MCF 10A (cell line): ENCODE measurements at places on chromosomes 4 and X. TPM values are rescaled to one million over a fixed set of nuclear protein-coding genes. Genes with fewer than 3 reads are reported as not detected.

The PHOX2B gene
- total RNA-seq = not detected in 2 replicates

The TBX22 gene
- total RNA-seq = not detected in 2 replicates

The RBM46 gene
- total RNA-seq = 0.21 and 0.29 TPM in 2 replicates

DNA sequence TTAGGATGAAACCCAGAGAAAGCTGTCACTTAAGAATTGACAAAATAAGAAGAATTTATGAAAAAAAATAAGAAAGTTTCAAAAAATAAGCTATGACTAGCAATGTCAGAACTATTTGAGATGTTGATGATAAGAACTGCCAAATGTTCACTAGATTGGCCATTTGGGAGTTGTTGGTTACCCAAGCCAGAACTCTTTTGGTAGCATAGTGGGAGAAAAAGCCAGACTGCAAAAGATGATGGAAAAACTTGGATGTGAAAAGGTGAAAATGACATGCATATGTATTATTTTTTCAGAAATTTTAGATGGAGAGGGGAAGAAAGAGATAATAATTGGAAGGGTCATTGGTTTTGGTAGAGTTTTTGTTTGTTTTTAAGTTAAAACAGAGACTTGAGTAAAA is 397.2 kb upstream of the ATOH1 start:
- no peaks in the 10 kb centered on the region for H3K36me3 ChIP-seq
- H3K27me3 ChIP-seq = no peaks in the 10 kb centered on the region
- no peak overlapping the region for H3K27ac ChIP-seq
- no peaks in the 10 kb centered on the region for H3K4me1 ChIP-seq
- DNase-seq = no peak
- H3K4me3 ChIP-seq = no peak overlapping the region

- H3K36me3 ChIP-seq = no peaks in the 10 kb centered on the region
- peaks cover 26% of the 10 kb centered on the region for H3K27me3 ChIP-seq
- no peak overlapping the region for H3K4me3 ChIP-seq
- H3K4me1 ChIP-seq = no peaks in the 10 kb centered on the region
- no peak overlapping the region for H3K27ac ChIP-seq
Observed at GRCh38 chrX:68462653-68463052, 29.4 kb upstream of the OPHN1 start.

The TSPAN7 gene
- not detected in 2 replicates for total RNA-seq

- no peak for DNase-seq
- H3K27ac ChIP-seq = peak overlapping the region; percentile 4
- no peak overlapping the region for H3K4me3 ChIP-seq
- no peaks in the 10 kb centered on the region for H3K36me3 ChIP-seq
- no peaks in the 10 kb centered on the region for H3K27me3 ChIP-seq
Observed at GRCh38 chr4:176709417-176709816, 83.3 kb downstream of the VEGFC start.

GRCh38 chrX:85992811-85993229 is 54.5 kb downstream of the CHM start:
- peaks cover 15% of the 10 kb centered on the region for H3K4me1 ChIP-seq
- H3K36me3 ChIP-seq = no peaks in the 10 kb centered on the region
- peak; percentile 34 for DNase-seq
- no peak overlapping the region for H3K4me3 ChIP-seq
- no peak overlapping the region for H3K27ac ChIP-seq

DNA sequence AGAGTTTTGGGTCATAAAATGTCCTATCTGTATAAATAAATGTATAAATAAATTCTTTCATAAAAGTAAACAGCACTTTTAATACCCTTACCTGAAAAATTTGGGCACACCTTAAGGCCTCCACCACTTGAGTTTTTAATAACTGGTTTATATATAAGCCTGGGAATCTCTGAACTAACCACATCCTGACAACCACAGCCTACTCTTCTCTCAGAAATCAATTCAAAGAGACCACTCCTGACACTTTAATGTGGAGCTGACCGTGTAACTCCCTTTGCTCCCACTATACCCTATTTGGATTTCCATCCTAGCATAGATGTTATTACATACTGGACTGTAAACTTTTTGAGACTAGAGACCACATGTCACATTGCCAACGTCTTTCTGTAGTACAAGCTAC is 3.5 kb downstream of the FBXL5 start:
- peak overlapping the region; percentile 74 for H3K27ac ChIP-seq
- peak overlapping the region; percentile 97 for H3K4me3 ChIP-seq
- DNase-seq = no peak
- no peaks in the 10 kb centered on the region for H3K27me3 ChIP-seq
- peaks cover 28% of the 10 kb centered on the region for H3K36me3 ChIP-seq

- no peak for DNase-seq
- H3K36me3 ChIP-seq = no peaks in the 10 kb centered on the region
- H3K27ac ChIP-seq = no peak overlapping the region
- H3K4me3 ChIP-seq = no peak overlapping the region
Observed at GRCh38 chrX:128699716-128700285, 647.6 kb upstream of the ACTRT1 start.

The ZMYM3 gene
- total RNA-seq = 7.9 and 8.4 TPM in 2 replicates

The MTMR8 gene
- total RNA-seq = not detected in 2 replicates

The GYG2 gene
- total RNA-seq = not detected in 2 replicates

GRCh38 chr4:113109106-113109718 is 59.8 kb downstream of the ANK2 start:
- no peak overlapping the region for H3K4me3 ChIP-seq
- no peaks in the 10 kb centered on the region for H3K4me1 ChIP-seq
- no peak for DNase-seq
- H3K27ac ChIP-seq = no peak overlapping the region

GRCh38 chr4:82223715-82224114 is 150.1 kb downstream of the HNRNPD start:
- no peaks in the 10 kb centered on the region for H3K4me1 ChIP-seq
- no peaks in the 10 kb centered on the region for H3K36me3 ChIP-seq
- no peak overlapping the region for H3K4me3 ChIP-seq
- no peak overlapping the region for H3K27ac ChIP-seq

DNA sequence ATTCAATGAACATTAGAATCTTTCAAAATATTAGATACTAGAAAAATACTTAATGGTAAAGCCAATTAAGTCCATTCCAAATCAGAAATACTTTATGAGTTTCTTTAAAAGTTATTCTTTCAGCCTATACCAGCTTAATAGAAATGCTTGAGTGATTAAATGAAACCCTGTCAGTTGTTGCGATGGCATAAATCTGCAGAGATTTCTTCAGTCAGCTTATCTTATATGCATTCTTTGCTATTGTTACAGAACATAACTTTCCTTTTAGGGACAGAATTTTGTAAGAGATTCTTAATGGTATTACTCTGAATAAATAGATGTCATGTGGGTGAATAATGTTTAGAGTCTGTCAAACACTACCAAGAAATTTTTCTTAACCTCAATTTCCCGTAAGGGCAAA is 325.0 kb upstream of the HAND2 start:
- no peak for DNase-seq
- no peaks in the 10 kb centered on the region for H3K36me3 ChIP-seq
- H3K4me3 ChIP-seq = no peak overlapping the region
- H3K4me1 ChIP-seq = no peaks in the 10 kb centered on the region
- no peak overlapping the region for H3K27ac ChIP-seq

DNA sequence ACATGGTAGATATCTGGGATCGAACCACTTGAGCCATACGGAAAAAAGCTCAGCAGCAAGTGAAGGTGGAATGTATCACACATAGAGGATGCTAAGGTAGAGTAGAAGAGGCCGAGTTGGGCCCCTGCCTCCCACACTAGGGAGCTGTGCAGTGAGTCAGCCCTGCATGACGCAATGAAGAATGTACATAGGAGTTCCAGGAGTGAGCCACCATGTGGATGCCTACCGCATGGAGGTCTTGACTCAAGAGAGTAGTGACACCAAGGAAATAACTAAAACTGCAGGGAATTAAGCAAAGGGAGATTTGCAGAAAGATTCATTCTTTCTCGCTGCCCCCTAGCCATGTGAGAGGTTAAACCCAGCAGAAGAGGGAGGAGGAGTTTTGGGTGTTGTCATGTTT is 389.6 kb upstream of the IGFBP7 start:
- H3K27me3 ChIP-seq = no peaks in the 10 kb centered on the region
- peaks cover 11% of the 10 kb centered on the region for H3K4me1 ChIP-seq
- no peaks in the 10 kb centered on the region for H3K36me3 ChIP-seq
- DNase-seq = peak; percentile 97
- H3K4me3 ChIP-seq = no peak overlapping the region
- peak overlapping the region; percentile 17 for H3K27ac ChIP-seq

DNA sequence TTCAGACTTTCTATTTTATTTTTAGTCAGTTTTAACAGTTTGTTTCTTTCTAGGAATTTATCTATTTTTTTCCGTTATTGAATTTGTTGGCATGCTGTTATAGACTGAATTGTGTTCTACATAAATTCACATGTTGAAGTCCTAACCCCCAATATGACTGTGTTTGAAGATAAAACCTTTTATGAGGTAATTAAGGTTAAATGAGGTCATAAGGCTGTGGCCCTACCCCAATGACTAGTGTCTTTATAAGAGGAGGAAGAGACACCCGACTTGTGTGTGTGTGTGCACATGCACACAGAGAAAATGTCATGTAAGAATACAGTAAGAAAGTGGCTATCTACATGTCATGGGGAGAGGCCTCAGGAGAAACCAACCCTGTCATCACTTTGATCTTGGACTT is 146.3 kb downstream of the BRWD3 start:
- no peak overlapping the region for H3K4me3 ChIP-seq
- DNase-seq = no peak
- peaks cover 1% of the 10 kb centered on the region for H3K36me3 ChIP-seq
- no peaks in the 10 kb centered on the region for H3K27me3 ChIP-seq

DNA sequence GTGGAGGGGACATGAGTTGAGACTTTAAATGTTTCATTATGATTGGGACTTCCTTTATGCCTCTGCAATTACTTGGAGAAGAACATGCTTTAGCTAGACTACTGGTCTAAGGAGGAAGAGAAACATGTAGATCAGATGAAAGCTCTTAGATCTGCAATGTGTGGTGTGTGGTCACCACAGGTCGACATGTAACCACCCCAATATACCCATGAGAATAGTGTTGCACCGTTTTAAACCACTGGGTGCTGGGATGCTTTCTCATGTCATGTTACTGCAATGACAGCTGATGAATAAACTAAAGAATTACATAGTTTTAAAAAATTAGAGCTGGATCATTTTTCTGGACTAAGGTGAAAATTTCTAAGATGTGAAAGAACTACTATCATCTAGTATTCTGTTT is 1039.7 kb downstream of the RAPGEF2 start:
- H3K27me3 ChIP-seq = no peaks in the 10 kb centered on the region
- peaks cover 5% of the 10 kb centered on the region for H3K4me1 ChIP-seq
- no peaks in the 10 kb centered on the region for H3K36me3 ChIP-seq
- no peak for DNase-seq

- no peaks in the 10 kb centered on the region for H3K36me3 ChIP-seq
- no peaks in the 10 kb centered on the region for H3K27me3 ChIP-seq
- DNase-seq = peak; percentile 50
Observed at GRCh38 chr4:95092766-95093165, 335.0 kb downstream of the BMPR1B start.

- H3K4me1 ChIP-seq = no peaks in the 10 kb centered on the region
- no peak overlapping the region for H3K4me3 ChIP-seq
- H3K36me3 ChIP-seq = no peaks in the 10 kb centered on the region
- DNase-seq = no peak
Observed at GRCh38 chr4:91114386-91114785, 987.2 kb downstream of the CCSER1 start.

The ARSH gene
- not detected in 2 replicates for total RNA-seq

The FDCSP gene
- total RNA-seq = not detected in 2 replicates

DNA sequence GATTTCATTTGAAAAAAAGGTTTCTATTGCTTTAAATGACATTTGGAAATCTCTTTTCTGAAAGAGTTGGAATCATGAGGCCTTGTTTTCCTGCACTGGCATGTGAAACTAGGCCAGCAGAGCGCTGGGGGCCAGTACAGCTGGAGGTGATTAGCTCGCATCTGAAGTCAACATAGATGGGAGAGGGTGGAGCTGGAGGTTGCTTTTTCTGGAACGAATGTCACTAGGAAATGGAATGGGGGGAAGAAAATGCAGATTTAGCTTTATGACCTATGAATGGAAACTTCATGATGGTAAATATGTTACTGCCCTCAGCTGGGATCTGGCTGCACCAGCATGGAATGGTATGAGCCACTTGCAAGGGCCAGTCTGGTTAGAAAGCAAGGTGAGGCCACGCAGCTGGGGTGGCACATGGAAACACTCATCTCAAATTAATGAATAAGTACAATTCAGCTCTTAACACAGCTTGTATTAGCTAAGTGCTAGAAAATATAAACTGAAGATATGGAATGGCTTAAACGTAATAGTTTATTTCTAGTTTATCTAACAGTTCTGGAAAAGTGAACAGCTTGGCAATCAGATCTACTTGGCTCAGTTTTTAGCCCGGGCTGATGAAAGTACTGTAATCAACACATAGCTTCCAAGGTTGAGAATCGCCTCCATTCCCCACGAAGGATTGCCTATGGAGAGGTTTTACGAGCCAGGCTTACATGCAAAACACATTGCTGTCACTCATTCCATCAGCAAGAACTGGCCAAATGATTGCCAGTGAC is 32.5 kb downstream of the SLC10A6 start:
- H3K27ac ChIP-seq = no peak overlapping the region
- H3K27me3 ChIP-seq = no peaks in the 10 kb centered on the region
- H3K4me1 ChIP-seq = no peaks in the 10 kb centered on the region

The SYP gene
- total RNA-seq = 0.75 and 0.79 TPM in 2 replicates

- H3K27ac ChIP-seq = no peak overlapping the region
- H3K4me1 ChIP-seq = no peaks in the 10 kb centered on the region
- no peak for DNase-seq
- no peaks in the 10 kb centered on the region for H3K27me3 ChIP-seq
- H3K36me3 ChIP-seq = peaks cover 78% of the 10 kb centered on the region
Observed at GRCh38 chr4:40888933-40889332, 139.2 kb downstream of the NSUN7 start.

GRCh38 chr4:40628888-40629287 is 776 bp downstream of the RBM47 start:
- H3K4me3 ChIP-seq = peak overlapping the region; percentile 91
- peak overlapping the region; percentile 82 for H3K27ac ChIP-seq

DNA sequence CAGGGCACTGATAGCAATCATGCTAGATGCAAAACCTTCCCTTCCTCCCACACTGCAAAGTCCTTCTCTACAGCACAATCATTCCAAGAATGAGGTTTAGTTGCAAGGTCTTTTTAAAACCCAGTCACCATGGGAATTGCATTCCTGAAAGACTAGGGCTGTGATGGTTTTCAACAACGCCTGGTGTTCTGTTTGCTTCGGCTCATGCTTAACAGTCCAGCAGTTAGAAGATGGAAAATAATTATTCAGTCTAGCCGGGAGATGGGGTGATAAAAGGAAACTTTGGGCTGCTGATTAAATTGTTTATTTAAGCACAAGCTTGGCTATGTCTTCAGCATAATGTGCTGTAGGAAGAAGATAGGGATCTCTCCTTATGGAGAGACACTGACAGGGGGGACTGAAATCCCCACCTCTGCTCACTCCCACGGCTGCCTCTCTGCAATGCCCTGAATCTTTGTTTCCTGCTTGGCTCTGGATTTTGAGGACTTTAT is 211.4 kb downstream of the MID1IP1 start:
- H3K4me3 ChIP-seq = no peak overlapping the region
- H3K27me3 ChIP-seq = peaks cover 58% of the 10 kb centered on the region
- no peak overlapping the region for H3K27ac ChIP-seq
- no peaks in the 10 kb centered on the region for H3K36me3 ChIP-seq
- peaks cover 10% of the 10 kb centered on the region for H3K4me1 ChIP-seq

The ELK1 gene
- total RNA-seq = 48.8 and 51.7 TPM in 2 replicates

The NSG1 gene
- 6.7 and 8.6 TPM in 2 replicates for total RNA-seq
